ENCODE measurements at places on chromosomes 5 and 9.
A peak's percentile ranks its signal among the peaks of the same experiment; 100 is the strongest.

GRCh38 chr5:41193456-41194205 is 19.7 kb downstream of the C6 start:
- peak; percentile 99 for DNase-seq

DNA sequence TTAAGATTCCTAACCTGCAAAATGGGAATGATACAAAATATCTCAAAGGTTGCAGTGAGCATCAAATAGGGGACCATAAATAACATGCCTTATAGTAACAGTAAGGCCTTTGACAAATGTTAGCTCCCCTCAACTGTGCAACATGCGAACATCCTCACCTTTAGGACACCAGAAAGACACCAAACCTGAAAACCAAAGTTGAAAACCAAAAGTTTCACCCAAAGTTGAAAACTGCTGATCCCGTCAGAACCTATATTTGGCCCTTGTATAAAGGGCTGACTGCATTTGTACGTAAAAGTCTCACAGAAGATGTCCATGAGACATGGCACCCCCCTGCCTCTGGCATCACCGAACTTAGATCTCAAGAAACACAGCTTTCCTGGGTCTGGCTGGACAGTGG is 12.1 kb downstream of the CDK5RAP2 start:
- no peak for DNase-seq

DNA sequence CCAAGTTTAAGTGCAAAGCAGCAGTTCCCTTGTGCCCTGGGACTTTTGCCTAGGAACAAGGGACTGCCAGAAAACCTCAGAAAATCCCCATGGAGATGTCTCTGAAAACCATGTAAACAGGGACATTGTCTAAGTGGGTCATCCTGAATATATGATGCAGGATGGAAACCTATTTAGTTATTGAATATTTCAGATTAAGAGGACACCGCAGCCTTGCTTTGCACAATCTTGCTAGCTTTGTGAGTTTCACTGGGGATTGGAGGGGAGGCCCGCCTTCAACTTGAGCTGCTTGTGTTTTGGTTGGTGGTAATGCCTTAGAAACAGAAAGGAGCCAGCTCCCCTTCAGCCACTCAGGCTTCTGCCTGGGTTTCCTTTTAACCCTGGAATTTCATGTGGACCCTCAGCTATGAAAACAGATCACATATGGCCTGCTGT is 112.8 kb downstream of the C9orf152 start:
- DNase-seq = no peak

DNA sequence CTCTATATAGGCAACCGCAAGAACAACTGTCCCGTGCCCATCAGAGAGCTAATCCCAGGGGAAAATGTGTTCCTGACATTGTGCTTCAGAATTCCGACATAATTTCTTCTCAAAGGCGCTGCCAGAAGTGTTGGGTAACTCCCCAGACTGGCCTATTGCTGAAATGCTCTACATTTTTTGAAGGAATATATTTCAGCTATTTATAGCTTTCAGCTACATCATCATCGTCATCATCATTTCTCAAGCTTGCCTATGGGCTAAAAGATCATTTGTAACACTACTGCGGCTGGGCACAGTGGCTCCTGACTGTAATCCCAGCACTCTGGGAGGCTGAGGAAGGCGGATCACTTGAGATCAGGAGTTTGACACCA is 49.7 kb downstream of the MYO10 start:
- DNase-seq = peak; percentile 88

GRCh38 chr5:125480911-125481310 is 734.5 kb upstream of the ZNF608 start:
- DNase-seq = no peak

DNA sequence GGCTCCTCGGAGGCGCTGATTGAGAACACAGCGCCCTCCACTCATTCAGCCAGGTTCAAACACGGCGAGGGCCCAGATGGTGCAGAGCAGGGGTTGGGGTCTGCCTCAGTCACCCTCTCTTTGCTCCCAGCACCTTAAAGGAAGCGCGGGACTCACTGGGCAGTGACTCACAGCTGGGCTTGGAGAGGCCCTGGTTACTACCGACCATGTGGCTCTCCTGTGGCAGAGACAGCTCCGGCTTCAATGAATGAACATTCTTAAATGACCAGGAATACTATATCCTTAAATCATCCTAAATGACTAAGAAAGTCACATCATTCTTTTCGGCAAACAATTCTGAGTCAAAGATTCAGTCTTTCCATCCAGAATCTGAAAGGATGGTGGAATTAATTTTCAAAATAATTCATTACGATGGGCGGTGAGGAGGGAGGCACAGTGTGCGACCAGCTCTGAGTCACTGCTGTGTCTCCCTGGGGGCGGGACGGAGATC is 1.6 kb upstream of the INPP5E start:
- DNase-seq = no peak

- DNase-seq = no peak
Measured at GRCh38 chr9:108290839-108291585, 564.8 kb downstream of the ACTL7B start.

DNA sequence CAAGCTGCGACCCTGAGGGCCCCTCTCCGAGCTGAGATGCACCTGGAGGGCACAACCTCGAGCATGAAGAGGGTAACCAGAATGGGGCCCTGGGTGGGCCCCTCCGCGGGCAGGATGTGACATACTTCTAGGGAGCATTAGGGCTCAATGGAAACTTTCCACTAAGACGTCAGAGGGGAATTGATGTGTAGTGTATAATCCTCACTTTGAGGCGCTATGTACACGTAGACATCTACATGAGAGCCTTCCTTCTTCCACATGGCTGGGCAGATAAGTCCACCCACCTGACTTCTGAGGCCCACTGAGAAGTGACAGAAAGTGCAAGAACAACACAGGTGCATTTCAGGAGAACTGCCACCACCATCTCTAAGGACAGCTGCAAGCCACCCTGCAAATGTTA is 61.0 kb downstream of the DAP start:
- no peak for DNase-seq

DNA sequence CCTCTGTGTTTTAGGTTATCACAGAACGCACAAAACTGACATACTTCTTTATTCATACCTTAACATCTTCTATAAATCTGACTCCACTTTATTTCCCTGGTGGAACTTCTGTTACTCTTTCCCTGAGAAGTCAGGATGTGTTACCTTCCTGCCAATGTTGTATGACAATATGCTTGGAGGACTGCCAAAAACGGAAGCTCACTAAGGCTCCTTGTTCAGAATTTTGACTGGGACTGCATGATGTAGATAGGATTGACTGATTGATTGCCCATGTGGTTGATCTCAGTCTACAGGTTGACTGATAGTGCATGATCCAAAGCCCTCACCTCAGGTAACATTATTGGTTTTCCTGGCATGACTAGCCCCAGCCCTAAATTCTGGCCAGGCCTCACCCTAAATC is 319.4 kb downstream of the TLR4 start:
- DNase-seq = no peak

DNA sequence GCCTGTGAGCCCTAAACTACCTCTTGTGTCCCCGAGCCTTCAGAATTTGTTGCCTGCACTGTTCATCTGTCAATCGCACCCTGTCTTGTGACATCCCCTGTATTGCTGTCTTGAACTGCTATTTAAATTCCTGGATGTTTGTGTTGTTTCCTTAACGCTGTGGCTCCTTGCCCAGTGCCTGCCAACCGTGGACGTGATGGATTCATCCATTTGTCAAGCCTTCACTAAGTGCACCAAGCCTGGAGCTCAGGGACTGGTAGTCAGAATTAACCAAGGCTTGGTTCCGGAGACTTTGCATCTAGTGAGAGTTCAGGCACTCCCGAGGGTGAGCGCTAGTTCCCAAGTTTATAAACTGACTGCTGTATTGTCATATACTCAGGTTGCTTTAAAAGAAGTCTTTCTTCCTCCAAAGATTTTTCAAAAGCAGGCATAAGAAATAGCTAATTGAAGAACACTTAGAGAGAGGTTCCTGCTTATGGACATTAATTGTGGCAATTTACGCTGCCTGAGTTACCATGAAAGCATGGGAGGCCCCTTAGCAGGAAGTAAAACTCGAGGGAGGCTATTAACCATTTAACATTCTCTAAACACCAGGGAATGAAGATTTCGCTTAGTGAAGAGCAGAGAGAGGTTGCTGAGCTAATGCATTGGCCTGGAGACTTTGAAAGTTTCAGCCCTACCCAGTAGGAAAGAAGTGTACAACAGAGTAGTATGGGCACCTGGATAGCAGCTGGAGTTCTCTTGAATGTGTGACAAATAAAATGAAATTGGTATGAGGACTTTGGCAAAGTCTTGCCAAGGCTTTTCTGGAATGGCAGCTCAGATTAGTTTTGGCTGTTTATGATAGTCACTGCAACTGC is 29.0 kb downstream of the RGS3 start:
- no peak for DNase-seq

DNA sequence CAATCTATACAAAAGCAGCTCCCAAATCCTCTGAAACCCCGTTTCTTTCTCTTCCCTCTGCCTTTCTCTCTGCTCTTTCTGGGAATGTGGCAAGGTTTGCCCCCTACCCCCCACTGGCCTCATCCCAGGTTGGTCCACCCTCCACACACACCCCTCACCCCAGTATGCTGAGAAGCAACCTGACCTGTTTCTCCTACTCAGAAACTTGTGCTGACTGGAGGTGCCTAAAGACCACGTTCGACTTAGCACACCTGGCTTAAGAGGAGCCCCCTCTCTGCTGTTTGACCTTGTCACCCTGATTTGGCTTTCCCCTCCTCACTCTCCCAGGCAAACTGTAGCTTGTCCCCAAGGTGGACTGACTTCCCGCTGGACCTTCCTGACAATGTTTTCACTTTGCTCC is 1.1 kb upstream of the SEPTIN8 start:
- DNase-seq = no peak

- no peak for DNase-seq
Measured at GRCh38 chr9:78491402-78491801, 194.5 kb downstream of the PSAT1 start.

DNA sequence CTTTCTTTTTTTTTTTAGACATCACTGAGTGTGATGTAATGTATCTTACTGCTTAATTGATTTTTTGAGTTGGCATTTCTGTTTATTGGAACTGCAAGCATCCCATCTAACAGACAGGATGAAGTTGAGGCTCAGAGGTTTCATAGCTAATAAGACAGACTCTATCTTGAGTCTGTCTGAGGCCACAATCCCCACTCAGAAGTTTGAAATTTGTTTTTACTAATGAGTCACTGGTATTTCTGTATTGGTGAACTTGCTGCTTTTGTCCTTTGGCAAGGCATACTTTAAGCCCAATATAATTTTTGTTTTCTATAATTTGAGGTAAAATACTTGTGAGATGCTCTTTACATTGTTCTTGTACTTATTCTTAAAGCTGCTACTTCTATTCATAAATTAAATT is 491.2 kb downstream of the PSAT1 start:
- DNase-seq = no peak

DNA sequence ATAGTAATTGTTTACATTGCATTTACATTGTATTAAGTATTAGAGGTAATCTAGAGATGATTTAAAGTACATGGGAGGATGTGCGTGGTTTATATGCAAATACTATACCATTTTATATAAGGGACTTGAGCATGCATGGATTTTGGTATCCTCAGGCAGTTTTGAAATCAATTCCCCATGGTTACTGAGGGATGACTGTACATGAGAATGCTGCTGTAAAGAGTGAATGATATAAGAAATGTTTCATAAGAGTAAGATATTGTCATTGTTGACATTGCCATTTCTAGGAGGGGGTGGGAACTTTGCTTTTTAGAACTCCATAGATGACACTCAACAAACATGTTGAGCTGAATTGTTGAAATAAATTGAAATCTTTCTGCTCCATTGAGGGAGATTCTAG is 185.0 kb downstream of the SEMA6A start:
- DNase-seq = no peak

DNA sequence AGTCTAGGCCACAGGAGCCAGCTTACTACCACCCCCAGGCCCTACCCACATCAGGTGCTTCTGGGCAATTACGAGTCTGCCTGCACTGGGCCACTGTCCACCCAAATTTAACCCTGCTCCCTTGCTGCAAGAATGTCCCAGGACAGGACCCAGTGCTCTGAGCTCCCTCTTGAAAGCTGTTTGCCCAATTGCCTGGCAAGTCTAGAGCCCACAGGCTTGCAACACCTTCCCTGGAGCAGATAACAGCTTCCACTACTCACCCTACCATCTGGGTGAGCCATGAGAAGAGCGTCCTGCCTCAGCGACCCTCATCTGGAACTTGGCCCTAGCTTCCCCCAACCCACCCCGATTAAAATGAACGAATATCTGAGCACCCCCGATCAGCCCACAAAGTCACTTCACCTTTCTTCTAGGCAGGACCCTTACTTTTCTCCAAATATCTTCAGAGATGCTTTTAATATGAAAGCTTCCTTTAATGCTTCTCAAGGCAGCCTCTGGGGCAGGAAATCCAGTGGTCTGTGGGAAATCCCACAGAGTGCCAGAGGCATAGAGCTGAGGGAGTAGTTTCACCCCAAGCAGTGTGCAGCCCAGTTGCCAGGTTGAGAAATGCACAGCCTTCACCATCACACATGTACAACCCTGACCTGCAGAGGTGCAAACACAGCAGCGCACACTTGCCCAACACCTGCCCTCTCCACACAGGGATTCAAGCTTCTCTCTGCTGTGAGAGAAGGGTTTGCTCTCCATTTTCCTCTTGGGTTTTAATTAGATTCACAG is 10.6 kb downstream of the ACSL6 start:
- DNase-seq = no peak

DNA sequence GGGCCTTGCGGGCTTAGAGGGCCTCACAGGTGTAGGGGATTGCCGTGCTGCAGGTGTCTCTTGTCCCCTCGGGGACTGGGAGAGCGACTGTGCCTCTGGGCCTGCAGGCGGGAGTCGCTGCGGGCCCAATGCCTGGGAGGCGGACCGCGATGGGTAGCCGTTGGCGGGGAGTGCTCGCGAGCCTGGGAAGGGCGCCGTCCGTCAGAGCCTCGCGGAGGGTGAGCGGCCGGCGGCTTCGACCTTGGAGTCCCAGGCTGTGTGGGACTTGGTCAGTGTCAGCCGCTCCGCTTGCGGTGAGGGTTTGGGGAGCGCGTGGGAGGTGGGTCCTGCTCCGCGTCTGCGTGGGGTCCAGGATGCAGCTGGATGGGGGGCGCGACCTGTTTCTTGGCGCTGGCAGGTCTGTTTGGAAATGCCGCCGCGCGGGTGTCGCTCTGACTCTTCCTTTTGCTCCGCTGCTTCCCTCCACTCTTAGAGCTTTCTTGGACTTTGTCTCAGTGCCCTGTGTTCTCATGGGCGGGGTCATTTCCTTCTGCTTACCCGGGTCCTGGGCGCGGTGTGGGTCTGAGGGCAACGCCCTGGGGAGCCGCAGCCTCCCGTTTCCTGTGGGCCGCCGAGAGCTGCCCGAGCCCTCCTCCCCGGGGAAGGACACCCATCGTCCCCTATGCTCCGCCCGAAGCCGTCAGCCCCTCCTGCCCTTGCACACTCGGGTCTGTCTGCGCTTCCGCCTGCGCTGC is 88.9 kb upstream of the CACNA1B start:
- DNase-seq = no peak

- DNase-seq = no peak
Measured at GRCh38 chr9:115466756-115467155, 348.8 kb upstream of the TNC start.

GRCh38 chr5:131001507-131001906 is 163.5 kb downstream of the HINT1 start:
- no peak for DNase-seq

GRCh38 chr5:39459071-39459470 is 34.3 kb upstream of the DAB2 start:
- DNase-seq = no peak

- no peak for DNase-seq
Measured at GRCh38 chr5:151909628-151910027, 15.0 kb downstream of the GLRA1 start.

Measured in tibial artery (tissue), 4 donors.